ENCODE measurements at places on chromosomes 16 and 17. TPM values are rescaled to one million over a fixed set of nuclear protein-coding genes. Genes with fewer than 3 reads are reported as not detected.

GRCh38 chr17:27368151-27368795, 74.4 kb downstream of the WSB1 start:
- H3K36me3 ChIP-seq, result no peaks in the 10 kb centered on the region
- no peaks in the 10 kb centered on the region for H3K27me3 ChIP-seq
- peaks cover 12% of the 10 kb centered on the region for H3K4me1 ChIP-seq
- no peak overlapping the region for H3K4me3 ChIP-seq
- no peak for DNase-seq
- no peak overlapping the region for H3K27ac ChIP-seq

DNA sequence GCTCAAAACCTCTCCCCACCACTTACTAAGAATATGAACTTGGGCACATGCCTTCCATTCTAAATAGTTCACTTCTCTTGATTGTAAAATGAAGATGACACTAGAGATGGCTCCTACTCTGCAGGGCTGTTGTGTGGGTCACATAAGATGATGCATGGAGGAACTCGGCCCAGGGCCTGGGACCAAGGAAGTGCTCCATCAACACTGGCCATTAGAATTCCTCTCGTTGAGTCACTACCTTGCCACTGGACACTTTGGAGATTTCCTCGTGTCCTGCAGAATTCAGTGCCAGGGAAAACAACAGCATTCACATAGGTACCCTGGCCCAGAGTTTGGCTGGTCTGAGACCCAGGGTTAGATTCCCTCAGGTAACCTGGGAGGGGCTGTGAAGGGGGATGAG, 18.6 kb downstream of the HNF1B start:
- H3K36me3 ChIP-seq, result no peaks in the 10 kb centered on the region
- H3K27ac ChIP-seq, result no peak overlapping the region
- peaks cover 31% of the 10 kb centered on the region for H3K4me1 ChIP-seq
- no peak for DNase-seq
- H3K4me3 ChIP-seq, result no peak overlapping the region

GRCh38 chr16:17921357-17921978, 415.1 kb downstream of the NPIPA8 start:
- H3K4me3 ChIP-seq, result no peak overlapping the region
- no peaks in the 10 kb centered on the region for H3K36me3 ChIP-seq
- DNase-seq, result peak; percentile 53
- H3K27ac ChIP-seq, result no peak overlapping the region
- H3K4me1 ChIP-seq, result no peaks in the 10 kb centered on the region
- H3K27me3 ChIP-seq, result no peaks in the 10 kb centered on the region

GRCh38 chr17:17685775-17686291, 4.6 kb downstream of the RAI1 start:
- peaks cover 73% of the 10 kb centered on the region for H3K4me1 ChIP-seq
- H3K4me3 ChIP-seq, result no peak overlapping the region
- no peaks in the 10 kb centered on the region for H3K27me3 ChIP-seq
- DNase-seq, result peak; percentile 75
- peak overlapping the region; percentile 65 for H3K27ac ChIP-seq

- no peak overlapping the region for H3K4me3 ChIP-seq
- no peak overlapping the region for H3K27ac ChIP-seq
- no peaks in the 10 kb centered on the region for H3K36me3 ChIP-seq
- DNase-seq, result no peak
- H3K4me1 ChIP-seq, result peaks cover 7% of the 10 kb centered on the region
These were observed 29.8 kb upstream of the DNAH17 start for GRCh38 chr17:78607038-78607437.

UBN1 gene
- 30.8 TPM for total RNA-seq

DNA sequence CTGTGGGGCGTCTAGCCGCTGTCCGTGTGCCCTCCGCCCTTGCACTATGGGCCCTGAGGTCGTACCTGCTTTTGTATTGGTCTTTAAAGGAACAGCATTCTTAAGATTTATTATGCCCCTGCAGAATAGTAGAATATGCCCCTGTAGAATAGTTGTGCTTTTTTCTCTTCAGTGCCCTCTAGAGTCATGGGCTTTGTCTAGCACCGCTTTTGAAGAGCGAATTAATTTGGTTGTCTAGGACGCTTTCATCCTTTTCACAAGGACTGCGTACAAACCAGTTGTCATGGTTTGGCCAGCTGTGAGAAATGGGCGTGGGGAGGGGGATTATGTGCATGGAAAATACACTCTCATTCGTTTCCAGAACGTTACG, 621 bp downstream of the CEP95 start:
- no peak for DNase-seq
- H3K27ac ChIP-seq, result peak overlapping the region; percentile 97
- no peaks in the 10 kb centered on the region for H3K27me3 ChIP-seq
- H3K4me1 ChIP-seq, result peaks cover 30% of the 10 kb centered on the region
- peak overlapping the region; percentile 78 for H3K4me3 ChIP-seq

PPP1R27 gene
- not detected for total RNA-seq

- H3K4me3 ChIP-seq, result peak within 1 kb of the TSS; percentile 49
- peak within 1 kb of the TSS; percentile 37 for H3K27ac ChIP-seq
- H3K4me1 ChIP-seq, result peaks cover 22% of the 10 kb centered on the region
- H3K27me3 ChIP-seq, result no peaks in the 10 kb centered on the region
These were observed at the start of gene TMEM107 for GRCh38 chr17:8176197-8176940. TSS of gene TMEM107 (minus strand) at chr17:8176380. CDS start at chr17:8176286, 94 bp downstream.

DNA sequence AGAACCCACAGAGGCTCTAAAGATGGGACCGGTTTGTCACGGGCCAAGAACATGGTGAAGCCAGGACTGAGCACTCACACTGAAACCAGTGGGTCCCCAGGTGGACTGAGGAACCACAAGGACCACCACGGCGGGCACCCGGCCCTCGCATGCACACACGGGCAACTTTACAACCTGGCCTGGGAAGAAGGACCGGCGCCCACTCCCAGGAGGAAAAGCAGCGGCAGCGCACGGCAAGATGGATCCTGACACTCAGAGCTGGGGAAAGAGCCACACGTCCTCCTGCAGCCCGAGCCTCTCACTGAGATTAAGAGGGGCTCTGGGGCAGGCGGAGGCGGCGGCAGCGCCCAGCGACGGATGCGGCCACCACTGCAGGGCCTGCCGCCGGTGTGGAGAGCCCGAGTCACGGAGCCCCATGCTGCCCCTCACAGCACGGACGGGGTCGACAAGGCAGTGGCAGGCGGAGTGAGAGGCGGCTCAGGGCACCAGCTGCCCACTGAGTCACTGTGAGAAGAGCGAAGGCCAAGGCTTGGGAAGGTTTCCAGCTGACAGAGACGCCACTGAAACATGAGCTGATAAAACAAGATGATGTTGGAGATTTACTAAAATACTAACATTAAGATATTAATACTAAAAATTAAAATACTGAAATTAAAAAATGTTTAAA, 118.3 kb downstream of the ANKRD11 start:
- peaks cover 6% of the 10 kb centered on the region for H3K4me1 ChIP-seq
- H3K27ac ChIP-seq, result no peak overlapping the region
- peaks cover 21% of the 10 kb centered on the region for H3K36me3 ChIP-seq
- DNase-seq, result no peak
- H3K27me3 ChIP-seq, result no peaks in the 10 kb centered on the region

DNA sequence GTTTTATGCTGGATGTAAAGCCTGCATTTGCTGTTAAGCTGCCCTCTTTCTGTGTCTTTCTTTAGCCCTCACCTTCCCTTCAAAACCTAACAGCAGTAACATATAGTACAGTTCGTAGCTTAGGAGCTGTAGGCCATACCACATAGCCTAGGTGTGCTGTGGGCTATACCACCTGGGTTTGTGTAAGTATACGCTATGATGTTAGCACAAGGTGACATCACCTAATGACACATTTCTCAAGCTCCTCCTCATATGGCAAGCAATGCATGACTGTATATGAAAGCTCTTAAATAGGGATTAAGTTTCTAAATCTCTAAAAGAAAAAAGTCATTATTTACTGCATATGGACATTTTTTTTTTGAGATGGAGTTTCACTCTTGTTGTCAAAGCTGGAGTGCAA, 57.8 kb upstream of the TMEM97 start:
- H3K27ac ChIP-seq, result no peak overlapping the region
- H3K4me1 ChIP-seq, result no peaks in the 10 kb centered on the region
- H3K27me3 ChIP-seq, result no peaks in the 10 kb centered on the region
- H3K36me3 ChIP-seq, result no peaks in the 10 kb centered on the region

DNA sequence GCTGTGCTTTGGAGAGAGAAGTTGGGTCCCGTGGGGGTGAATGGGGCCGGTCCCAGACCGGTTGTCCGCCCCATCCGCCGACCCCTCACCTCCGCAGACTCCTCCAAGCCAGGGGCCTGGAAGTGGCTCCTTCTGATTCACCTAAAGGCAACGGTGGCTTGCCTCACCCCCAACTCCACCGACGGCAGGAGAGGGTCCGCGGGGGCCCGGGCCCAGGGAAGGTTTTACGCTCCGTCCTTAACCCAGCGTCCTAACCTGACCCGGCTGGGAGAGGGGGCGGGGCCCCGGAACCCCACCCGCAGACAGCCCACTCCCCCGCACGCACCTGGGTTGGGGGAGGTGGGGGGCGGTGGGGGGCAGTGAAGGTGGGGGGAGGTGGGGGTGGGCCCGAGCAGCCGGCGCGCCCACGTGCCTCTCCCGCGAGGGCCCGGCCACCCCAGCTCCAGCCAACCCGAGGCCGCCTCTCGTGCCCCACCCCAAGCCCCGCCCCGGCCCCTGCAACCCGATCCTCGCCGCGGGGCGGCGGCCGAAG, 12.7 kb upstream of the CD300A start:
- H3K4me3 ChIP-seq, result no peak overlapping the region
- no peaks in the 10 kb centered on the region for H3K27me3 ChIP-seq
- no peak for DNase-seq
- H3K27ac ChIP-seq, result no peak overlapping the region
- H3K4me1 ChIP-seq, result peaks cover 36% of the 10 kb centered on the region

ADAD2 gene
- total RNA-seq, result not detected

DNA sequence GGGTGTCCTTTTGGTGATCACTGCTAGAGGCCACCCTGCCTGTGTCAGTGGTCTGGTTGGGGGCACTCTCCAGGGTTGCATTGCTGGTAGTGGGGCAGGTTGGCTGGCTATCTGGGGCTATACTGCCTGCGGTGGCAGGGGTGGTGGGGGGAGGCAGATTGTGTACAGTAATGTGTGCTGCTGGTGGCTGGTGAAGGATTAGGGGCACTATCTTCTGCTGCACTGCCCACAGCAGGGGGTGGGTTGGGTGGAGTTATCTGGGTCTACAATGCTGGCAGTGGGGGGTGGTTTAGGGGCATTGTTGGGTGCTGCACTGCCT, 204.0 kb upstream of the WSB1 start:
- H3K4me3 ChIP-seq, result no peak overlapping the region
- DNase-seq, result no peak
- no peaks in the 10 kb centered on the region for H3K36me3 ChIP-seq
- no peaks in the 10 kb centered on the region for H3K4me1 ChIP-seq

- H3K4me1 ChIP-seq, result no peaks in the 10 kb centered on the region
- no peak overlapping the region for H3K4me3 ChIP-seq
- no peak for DNase-seq
- H3K27ac ChIP-seq, result no peak overlapping the region
- no peaks in the 10 kb centered on the region for H3K27me3 ChIP-seq
- no peaks in the 10 kb centered on the region for H3K36me3 ChIP-seq
These were observed 40.6 kb downstream of the EMP2 start for GRCh38 chr16:10539793-10540192.

DNA sequence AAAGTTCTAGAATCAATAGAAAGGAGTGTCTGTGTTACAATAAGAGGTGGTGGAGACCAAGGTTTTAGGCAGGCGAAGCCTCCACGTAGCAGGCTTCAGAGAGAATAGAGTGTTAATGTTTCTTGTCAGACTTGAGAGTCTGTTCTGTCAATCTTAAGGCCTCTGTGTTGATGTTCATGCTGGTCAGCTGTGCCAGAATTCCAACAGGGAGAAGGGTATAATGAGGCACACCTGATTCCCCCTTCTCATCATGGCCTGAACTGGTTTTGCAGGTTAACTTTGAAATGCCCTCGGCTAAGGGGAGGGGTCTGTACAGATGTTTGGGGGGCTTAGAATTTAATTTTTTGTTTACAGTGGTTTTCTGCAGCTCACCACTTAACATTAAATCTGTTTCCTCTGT, 46.0 kb downstream of the RNF112 start:
- H3K36me3 ChIP-seq, result no peaks in the 10 kb centered on the region
- DNase-seq, result no peak
- no peak overlapping the region for H3K27ac ChIP-seq
- no peaks in the 10 kb centered on the region for H3K27me3 ChIP-seq
- no peaks in the 10 kb centered on the region for H3K4me1 ChIP-seq

DNA sequence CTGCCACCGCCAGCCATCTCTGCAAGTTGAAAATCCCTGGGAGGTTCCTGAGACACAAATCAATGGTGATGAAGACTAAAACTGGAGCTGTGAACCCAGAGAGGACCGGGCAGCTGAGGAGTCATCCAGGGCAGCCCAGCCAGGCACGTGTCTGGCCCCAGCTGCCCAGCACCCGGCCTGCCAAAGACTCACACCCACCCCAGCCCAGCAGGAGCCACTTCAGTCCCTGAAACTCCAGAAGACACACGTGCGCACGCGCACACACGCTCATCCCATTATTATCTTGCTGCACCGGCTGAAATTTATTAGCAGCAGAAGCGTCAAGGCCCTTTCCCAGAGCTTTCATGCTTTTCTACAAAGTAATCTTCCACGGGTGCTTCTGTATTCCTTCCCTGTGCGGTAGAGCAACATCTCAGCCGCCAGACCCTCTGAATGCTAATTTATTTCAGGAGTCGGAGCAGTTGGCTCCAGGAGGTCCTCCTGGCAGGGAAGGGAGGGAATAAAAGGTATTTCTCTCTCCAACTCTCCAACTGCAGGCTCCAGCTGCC, 59.8 kb upstream of the RBFOX3 start:
- H3K27ac ChIP-seq, result no peak overlapping the region
- H3K4me1 ChIP-seq, result no peaks in the 10 kb centered on the region
- peaks cover 63% of the 10 kb centered on the region for H3K27me3 ChIP-seq
- no peaks in the 10 kb centered on the region for H3K36me3 ChIP-seq
- no peak for DNase-seq

AHSP gene
- total RNA-seq, result not detected

- DNase-seq, result no peak
- no peak overlapping the region for H3K4me3 ChIP-seq
- H3K4me1 ChIP-seq, result peaks cover 52% of the 10 kb centered on the region
These were observed 15.7 kb downstream of the ZDHHC7 start for GRCh38 chr16:84995663-84996062.

- H3K27ac ChIP-seq, result no peak overlapping the region
- no peaks in the 10 kb centered on the region for H3K27me3 ChIP-seq
- peaks cover 59% of the 10 kb centered on the region for H3K36me3 ChIP-seq
- H3K4me1 ChIP-seq, result no peaks in the 10 kb centered on the region
- no peak for DNase-seq
These were observed 45.8 kb upstream of the CACNG5 start for GRCh38 chr17:66789093-66789492.

- DNase-seq, result no peak
- no peaks in the 10 kb centered on the region for H3K4me1 ChIP-seq
- no peak overlapping the region for H3K4me3 ChIP-seq
These were observed 39.0 kb downstream of the TEX2 start for GRCh38 chr17:64223931-64224629.

DNA sequence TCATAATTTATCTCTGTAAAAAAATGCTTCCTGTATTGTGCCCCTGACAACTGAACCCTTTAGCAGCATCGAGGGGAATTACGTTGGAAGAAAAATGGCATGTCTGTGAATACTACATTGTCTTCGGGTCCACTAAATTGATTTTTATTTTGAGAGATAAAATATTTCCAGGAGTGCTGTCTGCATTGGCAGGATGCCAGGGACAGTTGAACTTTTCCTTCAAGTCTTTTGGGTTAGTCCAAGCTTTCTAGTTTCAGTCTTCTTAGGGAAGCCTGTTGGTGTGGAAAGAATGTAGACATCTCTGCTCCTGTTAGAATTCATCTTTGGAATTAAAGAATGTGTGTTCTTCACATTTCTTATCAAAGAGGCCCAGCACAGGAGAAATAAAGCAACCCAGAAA, 557.9 kb downstream of the TMEM114 start:
- H3K27ac ChIP-seq, result no peak overlapping the region
- no peaks in the 10 kb centered on the region for H3K27me3 ChIP-seq
- H3K4me1 ChIP-seq, result no peaks in the 10 kb centered on the region
- H3K4me3 ChIP-seq, result no peak overlapping the region
- H3K36me3 ChIP-seq, result no peaks in the 10 kb centered on the region
- DNase-seq, result no peak

Measured in SJSA1 (cell line).